ENCODE measurements at places on chromosomes 13 and 19. TPM values are rescaled to one million over a fixed set of nuclear protein-coding genes. Genes with fewer than 3 reads are reported as not detected.

- no peak for DNase-seq
Observed at GRCh38 chr13:95678967-95679366, 2.0 kb downstream of the DNAJC3 start.

GRCh38 chr19:32862173-32862572 is 7.4 kb downstream of the SLC7A9 start:
- no peak for DNase-seq

DNA sequence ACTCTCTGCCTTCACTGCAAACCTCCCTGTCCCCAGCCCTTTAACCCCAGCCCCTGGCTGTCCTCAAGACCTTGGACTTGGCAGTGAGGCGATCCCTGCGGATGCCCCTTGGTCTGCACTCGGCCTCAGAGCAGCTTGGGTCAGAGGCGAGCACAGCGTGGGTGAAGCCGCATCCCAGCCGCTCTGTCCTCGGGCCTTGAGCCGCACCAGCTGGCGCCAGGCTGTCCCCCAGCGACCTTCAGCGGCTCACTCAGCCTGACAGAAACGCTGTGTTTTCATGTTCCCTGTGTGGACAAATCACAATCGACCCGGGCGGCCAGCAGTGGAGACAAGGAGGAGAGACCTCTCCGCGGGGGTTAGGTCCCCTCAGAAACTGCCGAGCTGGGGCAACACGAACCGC is 52.0 kb downstream of the GNG7 start:
- DNase-seq: no peak

GRCh38 chr19:35822579-35822978 is 9.9 kb upstream of the PRODH2 start:
- DNase-seq: no peak

- no peak for DNase-seq
Observed at GRCh38 chr19:50266896-50267295, 62.3 kb downstream of the KCNC3 start.

- no peak for DNase-seq
Observed at GRCh38 chr19:23203841-23204344, 46.3 kb downstream of the ZNF724 start.

DNA sequence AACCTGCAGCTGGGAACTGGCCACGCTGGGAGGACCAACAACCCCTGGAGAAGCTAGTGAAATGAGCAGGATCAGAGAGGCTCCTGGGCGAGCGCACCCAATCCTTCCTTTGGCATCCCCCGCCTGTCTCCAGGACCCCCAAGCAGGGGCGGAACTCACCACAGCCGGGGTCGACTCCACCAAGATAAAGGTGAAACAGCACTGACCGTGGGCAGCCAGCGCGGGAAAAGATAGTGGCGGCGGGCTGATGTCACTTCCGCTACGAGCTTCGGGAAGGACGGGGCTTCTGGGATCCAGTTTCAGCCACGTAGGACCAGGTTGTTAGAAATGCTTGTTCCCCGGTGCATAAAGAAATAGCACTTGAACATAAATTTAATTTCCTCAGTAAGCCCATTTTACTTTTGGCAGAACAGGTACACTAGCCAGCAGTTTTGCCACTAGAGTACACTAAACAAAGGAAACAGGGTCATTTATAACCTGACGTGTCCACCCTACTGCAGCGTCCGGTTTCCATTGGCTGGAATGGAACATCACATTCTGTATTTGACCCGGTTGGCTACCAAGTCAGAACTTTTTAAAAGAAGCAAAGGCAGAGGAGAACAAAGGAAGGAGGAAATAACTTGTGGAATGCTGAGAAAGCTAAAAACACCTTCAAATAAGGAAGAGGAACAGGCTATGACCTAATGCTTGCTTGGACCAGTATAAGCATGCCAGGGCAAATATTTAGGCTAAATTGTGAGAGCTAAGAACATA is 25.5 kb upstream of the ZNF562 start:
- DNase-seq: no peak

DNA sequence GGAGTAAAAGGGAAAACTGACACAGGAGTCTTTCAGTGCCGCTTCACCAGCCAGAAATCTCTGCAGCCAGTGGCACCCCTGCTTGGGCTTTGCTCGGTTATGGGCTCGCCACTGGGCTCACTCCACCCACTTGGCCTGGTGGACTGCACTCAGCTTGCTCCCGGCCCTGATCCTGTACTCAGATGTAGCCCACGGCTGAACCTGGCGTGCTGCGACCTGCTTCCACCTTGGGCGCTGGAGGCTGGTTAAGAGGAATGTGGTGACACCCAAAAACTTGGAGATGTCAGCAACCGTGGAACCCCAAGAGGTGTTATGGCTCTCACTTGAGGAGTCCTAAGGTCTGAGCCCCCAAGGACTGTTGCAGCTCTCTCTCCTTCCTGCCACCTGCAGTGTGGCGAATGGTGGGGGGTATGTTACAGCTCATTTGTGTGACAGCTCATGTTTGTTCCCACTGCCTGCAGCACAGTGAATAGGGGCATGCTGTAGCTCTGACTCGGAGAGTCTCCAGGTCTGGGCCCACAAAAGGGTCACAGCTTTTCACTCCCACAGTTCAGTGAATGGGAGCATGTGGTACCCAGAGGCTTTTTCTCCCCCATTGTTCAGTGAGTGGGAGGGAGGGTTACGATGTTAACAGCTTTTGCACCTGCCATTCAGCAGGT is 1124.5 kb upstream of the ATXN8OS start:
- no peak for DNase-seq

GRCh38 chr19:46945694-46946489 is 73.7 kb upstream of the NPAS1 start:
- no peak for DNase-seq

DNA sequence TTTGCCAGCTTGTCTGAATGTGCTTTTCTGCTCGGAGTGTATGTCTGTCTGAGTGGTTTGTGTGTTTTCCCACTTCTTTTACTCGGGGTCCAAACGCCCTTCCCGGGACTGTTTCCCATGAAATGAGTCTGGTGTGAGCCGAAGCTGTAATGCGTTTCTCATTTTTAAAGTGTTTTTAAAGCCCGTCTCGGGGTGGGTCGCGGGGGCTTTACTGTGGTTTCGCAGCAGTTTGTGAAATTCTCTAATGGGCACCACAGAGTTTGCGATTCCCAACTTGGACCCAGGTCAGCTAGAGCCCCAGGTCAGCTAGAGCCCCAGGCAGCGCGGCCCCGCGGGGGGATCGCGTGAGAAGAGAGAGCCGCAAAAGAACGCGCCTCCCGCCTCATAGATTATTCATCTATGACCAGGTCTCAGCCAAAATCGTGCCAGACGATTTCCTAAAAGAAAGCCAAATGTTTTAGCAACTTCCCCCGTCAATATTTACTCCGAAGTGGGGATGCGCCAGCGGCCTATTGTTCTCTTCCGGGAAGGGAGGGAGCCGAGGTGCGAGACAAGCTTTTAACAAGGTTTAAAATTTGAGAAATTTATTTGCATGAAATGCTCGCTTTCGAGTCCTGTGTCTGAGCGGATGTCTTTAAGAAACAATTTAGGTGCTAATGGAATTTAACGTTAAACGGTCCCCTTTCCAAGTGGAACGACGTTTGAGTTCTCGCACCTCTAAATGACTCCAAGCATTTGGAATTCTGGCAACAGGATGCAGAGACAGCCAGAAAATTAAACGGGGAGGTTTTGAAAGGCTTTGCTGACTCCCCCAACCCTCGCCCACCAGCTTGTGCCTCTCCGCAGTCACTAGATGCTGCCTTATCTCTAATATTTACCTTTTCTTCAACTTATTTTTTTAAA is 2.2 kb downstream of the ZIC2 start:
- DNase-seq: no peak

- DNase-seq: no peak
Observed at GRCh38 chr13:66895780-66896179, 334.4 kb downstream of the PCDH9 start.

- no peak for DNase-seq
Observed at GRCh38 chr13:33644581-33645543, 173.1 kb upstream of the RFC3 start.

GRCh38 chr13:78299832-78300623 is 303.3 kb downstream of the POU4F1 start:
- no peak for DNase-seq

- no peak for DNase-seq
Observed at GRCh38 chr19:43485951-43486350, 18.6 kb downstream of the PHLDB3 start.

GRCh38 chr13:112683581-112683980 is 6.3 kb upstream of the ATP11A start:
- DNase-seq: no peak

- DNase-seq: no peak
Observed at GRCh38 chr13:79898996-79899395, 418.0 kb downstream of the NDFIP2 start.

- DNase-seq: no peak
Observed at GRCh38 chr13:113759525-113760137, 605 bp downstream of the TMEM255B start.

GRCh38 chr13:113457510-113457909 is 4.2 kb upstream of the ADPRHL1 start:
- no peak for DNase-seq

DNA sequence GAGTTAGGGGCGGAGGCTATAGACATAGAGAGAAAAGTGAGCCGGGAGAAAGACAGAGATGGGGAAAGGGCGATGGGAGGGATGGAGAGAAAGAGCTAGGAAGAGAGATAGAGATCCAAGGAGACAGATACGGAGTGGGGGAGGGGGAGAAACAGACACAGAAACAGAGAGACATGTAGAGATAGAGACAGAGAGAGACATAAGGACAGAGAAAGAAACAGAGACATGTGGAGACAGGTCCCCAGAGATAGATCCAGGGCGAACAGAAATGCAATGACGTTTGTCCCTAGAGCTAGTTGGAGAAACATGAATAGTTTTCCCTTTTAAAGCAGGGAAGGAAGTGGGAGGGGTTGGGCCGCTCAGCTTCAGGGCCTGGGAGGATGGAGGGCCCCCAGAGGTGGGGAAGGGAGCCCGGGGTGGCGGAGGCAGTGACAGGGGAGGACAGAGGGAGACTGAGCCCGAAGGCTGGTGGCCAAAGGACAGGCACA is 4.6 kb downstream of the PPP1R14A start:
- no peak for DNase-seq

The NKG7 gene
- not detected for total RNA-seq

The ZSCAN4 gene
- total RNA-seq: not detected

The KLHL1 gene
- total RNA-seq: 106 TPM

The LAIR1 gene
- total RNA-seq: 1.1 TPM

The EIF3K gene
- total RNA-seq: 149 TPM

The ZNF419 gene
- 32.1 TPM for total RNA-seq

The PEAK3 gene
- total RNA-seq: not detected

The FOSB gene
- 2.2 TPM for total RNA-seq

The POU2F2 gene
- 3.0 TPM for total RNA-seq

The RFXANK gene
- 14.5 TPM for total RNA-seq
